ENCODE measurements at places on chromosomes 1 and 21.

DNA sequence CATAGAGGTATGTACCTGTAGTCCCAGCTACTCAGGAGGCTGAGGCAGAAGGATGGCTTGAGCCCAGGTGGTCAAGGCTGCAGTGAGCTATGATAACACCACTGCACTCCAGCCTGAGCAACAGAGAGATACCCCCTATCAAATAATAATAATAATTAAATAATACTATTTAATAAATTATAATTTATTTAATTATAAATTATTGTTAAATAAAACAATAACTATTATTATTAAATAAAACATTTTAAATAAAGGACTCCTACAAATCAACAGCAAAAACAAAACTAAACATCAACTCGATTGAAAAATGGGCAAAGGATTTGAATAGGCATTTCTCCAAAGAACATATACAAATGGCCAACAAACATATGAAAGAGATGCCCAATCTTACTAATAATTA lies 65.8 kb upstream of the TBX15 start:
- DNase-seq, result no peak

DNA sequence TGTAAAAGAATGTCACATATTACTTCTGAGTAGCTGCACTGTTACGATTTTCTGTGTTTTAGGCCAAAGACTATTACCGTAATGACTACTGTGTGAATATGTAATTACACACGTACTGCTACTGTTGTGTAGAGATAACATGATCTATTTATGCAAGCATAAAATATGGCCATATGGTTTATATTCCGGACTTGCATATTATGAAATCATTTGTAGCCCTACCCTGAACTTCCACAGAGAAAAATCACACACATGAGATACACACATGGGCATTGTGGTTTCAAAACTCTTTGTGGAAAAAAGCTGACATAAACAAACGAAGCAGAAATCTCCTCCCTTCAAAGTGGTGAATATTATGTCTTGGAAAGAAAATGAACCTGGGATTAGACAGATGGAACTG lies 373.0 kb upstream of the ADAMTS5 start:
- DNase-seq, result no peak

DNA sequence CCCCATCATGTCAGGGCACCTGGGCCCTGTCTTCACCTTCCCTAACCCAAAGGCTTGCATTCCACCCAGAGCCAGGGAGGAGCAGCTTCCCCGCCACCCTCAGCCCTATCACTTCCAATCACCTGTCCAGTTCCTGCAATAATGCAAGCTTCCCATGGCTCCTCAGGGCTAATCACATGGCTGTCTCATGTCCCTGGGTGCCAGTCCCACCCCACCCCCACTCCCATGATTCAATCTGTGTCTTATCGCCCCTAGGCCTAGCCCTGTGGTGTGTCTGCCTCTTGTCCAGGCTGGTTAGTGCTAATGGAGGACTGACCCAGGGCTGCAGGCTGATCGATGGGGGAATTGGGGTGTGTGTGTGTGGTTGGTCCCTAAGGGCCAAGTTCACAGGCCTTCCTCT lies 11.0 kb upstream of the PEAR1 start:
- DNase-seq, result no peak

GRCh38 chr1:193189442-193190095 lies 3.2 kb upstream of the B3GALT2 start:
- DNase-seq, result no peak

GRCh38 chr1:45730075-45730779 lies 20.2 kb downstream of the IPP start:
- DNase-seq, result peak; percentile 9

- DNase-seq, result no peak
These were observed 6.2 kb upstream of the ACP6 start for GRCh38 chr1:147676311-147677085.

- no peak for DNase-seq
These were observed 210.2 kb downstream of the LRRC7 start for GRCh38 chr1:69777971-69778370.

DNA sequence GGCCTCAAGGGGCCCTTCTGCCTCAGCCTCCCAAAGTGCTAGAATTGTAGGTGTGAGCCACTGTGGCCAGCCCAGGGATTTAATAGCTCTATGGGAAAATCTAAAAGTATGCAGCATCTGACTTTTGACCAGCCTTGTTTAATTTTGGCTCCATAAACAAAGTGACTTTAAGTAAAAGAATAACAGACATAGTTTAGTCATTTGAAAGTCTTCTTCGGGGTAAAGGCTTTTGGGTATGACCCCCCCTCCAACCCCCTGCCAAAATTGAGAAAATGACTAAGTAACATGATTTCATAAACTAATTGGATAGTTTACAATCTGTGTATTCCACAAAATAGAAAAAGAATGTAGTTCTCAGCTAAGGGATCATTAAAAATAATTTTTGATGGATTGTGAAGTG lies 17.0 kb downstream of the GPBP1L1 start:
- no peak for DNase-seq

DNA sequence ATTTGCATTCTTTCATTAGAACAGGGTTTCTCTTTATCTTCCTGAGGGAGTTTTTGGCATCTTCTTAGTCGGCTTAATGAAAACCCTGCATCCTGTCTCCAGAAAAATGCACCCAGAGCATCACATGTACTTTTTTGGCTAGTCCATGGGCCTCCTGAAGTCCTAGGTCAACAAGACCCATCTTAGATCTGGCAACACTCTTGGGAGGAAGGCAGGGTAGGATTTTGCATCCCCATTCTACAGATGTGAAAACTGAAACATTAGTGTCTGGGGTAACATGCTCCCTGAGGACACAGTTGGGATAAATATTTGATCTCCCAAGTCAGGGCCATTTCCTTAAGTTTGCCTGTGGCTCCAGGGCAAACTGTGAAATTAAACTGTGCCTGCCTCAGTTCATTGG lies 40.0 kb upstream of the HMGB4 start:
- no peak for DNase-seq

- peak; percentile 85 for DNase-seq
These were observed 2.1 kb upstream of the PFKL start for GRCh38 chr21:44297525-44298290.

DNA sequence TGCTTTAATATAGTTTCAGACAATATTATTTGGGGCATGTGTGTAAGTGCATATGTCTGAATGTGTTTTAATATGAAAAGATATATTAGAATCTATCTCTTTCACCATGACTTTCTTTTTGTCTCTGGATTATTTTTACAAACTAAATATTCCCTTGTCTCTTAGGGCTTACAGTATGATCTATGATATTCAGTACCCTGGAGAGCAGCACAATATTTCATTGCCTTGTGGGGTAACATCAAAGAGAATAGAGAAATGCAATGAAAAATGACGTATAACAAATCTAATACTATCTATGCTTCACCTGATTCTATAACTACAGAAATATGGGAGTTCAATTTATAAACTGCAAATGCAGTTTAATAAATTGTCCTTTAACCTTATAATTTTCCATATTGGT lies 2084.5 kb downstream of the MRPL39 start:
- no peak for DNase-seq

DNA sequence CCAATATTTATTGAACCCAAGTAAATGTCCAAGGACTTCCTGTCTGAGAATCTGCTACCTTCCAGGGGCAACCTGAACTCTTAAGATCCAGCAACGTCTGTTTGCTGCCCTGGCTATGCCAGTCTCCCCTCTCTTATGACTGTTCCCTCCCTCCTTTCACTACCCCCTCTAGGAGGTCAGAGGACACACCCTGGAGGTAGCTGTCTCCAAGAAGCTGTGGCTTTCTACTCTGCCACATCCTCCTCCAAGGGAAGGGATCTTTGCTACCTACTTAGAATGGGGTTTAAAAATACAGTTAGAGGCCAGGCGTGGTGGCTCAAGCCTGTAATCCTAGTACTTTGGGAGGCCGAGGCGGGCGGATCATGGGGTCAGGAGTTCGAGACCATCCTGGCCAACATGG lies 3.6 kb upstream of the SMPDL3B start:
- DNase-seq, result no peak

DNA sequence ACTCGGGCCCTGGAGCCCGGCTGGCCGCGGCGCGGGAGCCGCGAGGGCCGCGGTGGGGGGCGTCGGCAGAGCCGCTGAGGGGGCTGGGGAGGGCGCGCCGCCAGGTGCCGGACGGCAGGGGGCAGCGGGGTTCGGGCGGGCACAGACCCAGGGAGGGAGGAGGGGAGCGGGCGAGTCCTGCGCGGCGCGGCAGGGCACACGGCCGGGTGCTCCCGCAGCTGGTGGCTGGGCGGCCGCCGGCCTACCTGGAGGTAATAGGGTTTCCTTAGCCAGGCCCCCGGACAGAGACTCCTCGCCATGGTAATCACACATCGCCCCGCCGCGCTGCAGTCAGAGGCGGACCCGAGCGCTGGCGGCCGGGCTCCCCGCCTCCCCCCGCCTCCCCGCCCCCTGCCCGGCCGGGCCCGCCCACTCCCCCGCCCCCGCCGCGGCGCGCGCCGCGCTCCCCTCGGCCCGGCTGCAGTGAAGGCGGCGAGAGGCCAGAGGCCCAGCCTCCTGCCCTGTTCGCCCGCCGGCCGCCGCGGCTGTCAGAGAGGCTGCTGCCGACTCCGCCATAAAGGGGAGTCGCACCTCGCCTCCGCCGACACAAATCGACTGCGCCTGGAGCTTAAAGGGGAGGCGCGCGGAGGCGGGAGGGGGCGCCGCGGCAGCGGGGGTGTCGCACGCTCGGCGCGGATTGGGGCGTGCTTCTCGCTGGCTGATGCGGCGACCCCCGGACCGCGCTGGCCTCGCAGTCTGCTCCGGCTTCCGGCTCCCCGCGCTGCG lies at the start of gene DIPK1A:
DIPK1A (minus strand) TSS at position 332 of the 765 bp plus-strand sequence; CDS start at position 299, 33 bp downstream.
- DNase-seq, result peak; percentile 54

GRCh38 chr1:11294951-11295350 lies 22.0 kb downstream of the UBIAD1 start:
- DNase-seq, result no peak

DNA sequence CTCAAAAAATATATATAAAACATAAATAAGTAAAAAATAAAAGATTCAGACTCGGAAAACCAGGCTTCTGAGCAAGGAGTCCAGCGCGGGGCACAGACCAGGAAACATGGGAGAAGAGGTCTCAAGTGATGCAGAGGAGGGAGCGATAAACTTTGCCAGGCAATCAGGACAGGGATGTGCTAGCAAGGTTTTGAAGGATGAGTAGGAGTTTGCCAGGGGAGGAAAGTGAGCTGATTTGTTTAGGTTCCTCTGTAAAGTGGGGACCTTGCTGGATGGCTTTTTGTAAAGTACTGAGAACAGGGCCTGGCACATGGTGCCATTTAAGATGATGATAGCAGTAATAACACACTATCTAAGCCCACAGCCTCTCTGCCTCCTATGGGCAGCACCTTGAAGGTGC lies 86.1 kb downstream of the SPSB1 start:
- no peak for DNase-seq

DNA sequence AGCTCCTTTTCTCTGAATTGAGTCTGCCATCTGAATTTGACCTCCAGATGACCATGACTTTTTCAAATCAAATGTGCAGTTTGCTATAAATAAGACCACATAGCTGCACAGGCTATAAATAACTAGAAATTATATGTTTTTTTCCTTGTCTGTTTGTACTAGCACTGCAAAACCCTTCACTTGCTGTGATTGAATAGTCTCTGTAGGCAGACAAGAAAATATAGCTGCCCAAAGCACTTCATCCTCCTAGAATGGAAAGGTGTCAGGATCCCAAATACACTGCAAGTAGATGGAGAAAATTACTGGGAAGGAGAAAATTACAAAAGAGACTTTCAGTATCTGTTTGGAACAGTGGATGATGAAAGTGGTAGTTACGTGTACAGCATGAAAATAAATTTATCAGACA lies 175.8 kb downstream of the APP start:
- no peak for DNase-seq

DNA sequence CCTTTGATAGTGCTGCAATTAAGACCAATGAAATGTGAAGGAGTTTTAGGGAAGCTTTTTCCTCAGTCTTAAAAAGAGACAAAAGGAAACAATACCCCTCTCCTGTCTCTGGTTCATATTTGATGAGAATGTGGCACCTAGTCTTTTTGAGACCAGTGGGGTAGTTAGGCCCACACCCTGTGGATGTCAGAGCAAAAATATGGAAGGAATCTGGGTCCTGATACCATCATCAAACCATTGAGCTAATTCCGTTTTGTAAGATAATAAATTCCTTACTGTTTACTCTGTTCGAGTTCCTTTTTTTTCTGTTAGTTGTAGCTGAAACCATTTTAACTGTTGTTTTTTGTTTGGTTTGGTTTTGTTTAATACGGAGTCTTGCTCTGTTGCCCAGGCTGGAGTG lies 33.3 kb downstream of the PTPRC start:
- DNase-seq, result no peak

DNA sequence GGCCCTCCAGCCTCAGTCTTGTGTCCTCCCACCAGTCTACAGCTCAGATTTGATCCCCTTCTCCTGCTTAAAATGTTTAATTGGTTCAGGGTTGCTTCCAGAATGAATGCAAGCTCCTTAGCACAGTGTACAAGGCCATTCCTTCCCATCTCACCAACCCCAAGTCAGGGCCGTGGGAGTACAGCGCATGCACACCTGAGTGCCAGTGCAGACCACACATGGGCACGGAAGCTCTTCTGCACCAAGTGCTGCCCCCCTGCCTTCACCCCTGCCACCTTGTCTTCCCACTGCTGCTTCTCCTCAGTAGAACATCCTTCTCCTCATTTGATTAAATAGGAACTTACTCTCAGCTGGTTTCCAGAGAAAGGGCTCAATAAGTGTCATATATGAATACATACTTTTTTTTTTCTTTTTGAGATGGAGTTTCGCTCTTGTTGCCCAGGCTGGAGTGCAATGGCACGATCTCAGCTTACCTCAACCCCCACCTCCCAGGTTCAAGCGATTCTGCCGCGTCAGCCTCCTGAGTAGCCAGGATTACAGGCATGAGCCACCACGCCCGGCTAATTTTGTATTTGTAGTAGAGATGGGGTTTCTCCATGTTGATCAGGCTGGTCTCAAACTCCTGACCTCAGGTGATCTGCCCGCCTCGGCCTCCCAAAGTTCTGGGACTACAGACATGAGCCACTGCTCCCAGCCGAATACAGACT lies 9.3 kb downstream of the PMF1 start:
- DNase-seq, result no peak

GRCh38 chr1:198901266-198901665 lies 262.4 kb downstream of the PTPRC start:
- no peak for DNase-seq

GRCh38 chr1:93591676-93592550 lies 89.7 kb downstream of the BCAR3 start:
- DNase-seq, result peak; percentile 99

DNA sequence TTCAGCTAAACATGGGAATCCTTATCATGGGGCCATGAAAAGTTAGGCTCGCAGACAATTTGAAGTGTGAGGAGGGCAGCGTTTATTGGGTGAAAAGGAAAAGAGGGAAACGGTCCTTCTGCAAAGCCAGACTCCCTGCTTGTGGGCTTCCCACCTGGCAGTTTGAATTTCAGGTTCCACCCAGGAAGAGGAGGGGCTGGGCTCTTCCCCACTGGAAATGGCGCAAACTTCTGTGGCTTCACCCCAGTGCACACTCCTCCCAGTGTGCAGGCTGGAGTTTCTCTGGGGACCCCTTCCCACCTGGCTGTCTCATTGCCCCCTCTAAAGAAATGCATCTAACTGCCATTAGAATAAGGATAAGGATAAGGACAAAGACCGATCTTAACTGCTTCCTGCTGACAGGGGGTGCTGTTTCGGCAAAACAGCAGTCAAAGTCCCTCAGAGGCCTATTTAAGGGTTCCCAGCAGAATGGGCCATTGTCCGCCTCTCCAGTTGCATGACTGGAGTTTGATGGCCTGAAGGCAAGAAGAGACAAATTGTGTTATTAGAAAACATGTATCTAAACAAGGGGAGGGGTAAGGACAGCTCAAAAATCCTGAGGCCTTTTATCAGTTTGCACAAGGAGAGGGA lies 20.4 kb downstream of the AIM2 start:
- DNase-seq, result no peak

GRCh38 chr1:40625076-40625475 lies 40.4 kb downstream of the RIMS3 start:
- peak; percentile 24 for DNase-seq

- DNase-seq, result no peak
These were observed 35.1 kb downstream of the CLEC20A start for GRCh38 chr1:178461701-178462100.
